ENCODE measurements at places on chromosomes 3 and 15.

DNA sequence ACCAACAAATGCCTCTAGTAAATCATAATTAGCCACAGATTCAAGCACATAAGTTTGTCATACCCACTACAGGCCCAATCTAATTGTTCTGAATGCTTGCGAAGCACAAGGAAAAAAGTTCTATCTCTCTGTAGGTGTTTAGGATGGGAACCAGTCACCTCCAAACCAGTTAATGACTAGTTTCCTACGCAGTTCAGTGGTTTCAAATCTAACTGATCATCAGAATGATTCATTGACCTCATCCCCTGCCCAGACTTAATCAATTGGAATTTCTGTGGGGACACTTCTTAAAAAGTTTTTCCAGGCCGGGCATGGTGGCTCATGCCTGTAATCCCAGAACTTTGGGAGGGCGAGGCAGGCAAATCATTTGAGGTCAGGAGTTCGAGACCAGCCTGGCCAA lies 24.3 kb upstream of the MASP1 start:
- no peak for DNase-seq

DNA sequence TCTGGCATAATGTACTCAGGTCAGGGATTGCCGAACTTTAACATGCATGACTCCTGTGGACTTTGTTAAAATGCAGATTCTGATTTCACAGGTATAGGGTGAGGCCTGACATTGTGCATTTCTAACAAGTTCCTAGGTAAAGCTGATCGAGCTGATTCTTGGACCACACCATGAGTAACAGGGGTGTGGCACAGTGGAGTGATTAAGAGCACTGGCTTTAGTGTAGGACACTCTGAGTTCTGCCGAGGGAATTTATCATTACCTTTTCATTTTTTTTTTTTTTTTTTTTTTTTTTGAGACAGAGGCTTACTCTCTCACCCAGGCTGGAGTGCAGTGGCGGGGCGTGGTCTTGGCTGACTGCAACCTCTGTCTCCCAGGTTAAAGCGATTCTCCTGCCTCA lies 169.3 kb downstream of the ADAMTS9 start:
- no peak for DNase-seq

GRCh38 chr15:47717036-47717612 lies at the start of gene SEMA6D:
Gene SEMA6D, plus strand, starts transcription at chr15:47717505. Its CDS starts 42,294 bp downstream, at chr15:47759799.
- DNase-seq: no peak

- no peak for DNase-seq
Measured at GRCh38 chr3:192901435-192901834, 16.2 kb downstream of the MB21D2 start.

DNA sequence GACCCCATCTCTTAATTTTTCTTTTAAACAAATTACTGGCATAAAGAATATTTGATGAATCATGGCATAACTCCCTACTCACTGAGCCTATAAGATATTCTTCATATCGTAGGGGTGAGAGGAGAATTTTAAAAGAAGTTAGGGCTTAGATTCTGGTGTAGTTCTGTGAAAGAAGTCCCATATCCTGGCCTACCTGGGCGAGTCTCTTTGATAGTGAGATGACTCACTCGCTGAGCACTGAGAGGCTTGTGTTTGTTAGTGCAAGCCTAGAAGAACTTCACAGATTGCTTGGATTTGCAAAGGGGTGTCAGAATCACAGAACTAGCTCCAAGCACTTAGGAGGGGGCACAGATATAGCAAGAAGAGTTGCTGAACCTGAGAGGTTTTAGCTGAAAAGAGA lies 133.8 kb upstream of the TMC3 start:
- no peak for DNase-seq

GRCh38 chr3:106827515-106828213 lies 549.6 kb upstream of the CCDC54 start:
- DNase-seq: no peak

GRCh38 chr3:133937756-133938601 lies 42.3 kb upstream of the RAB6B start:
- DNase-seq: no peak

GRCh38 chr15:53160092-53160704 lies 370.1 kb upstream of the ONECUT1 start:
- DNase-seq: no peak

DNA sequence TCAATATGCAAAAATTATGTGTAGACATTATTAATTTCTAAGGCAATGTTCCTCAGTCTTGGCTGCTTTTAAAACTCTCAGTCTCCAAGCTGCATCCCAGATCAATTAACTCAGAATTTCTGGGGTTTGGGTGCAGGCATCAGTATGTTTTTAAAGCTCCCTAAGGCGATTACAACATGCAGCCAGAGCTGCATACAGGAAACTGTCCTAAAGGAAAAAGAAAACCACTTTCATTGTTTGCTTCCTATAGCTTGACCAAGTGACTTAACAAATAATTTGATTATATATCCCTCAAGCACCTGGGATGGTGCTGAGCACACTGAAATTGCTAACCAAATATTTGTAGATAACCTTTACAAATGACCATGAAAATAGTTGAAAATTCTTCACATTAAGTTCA lies 194.7 kb downstream of the DTWD1 start:
- no peak for DNase-seq

GRCh38 chr3:146382386-146382785 lies 87.0 kb downstream of the PLSCR2 start:
- no peak for DNase-seq

- no peak for DNase-seq
Measured at GRCh38 chr3:36774052-36774451, 9.7 kb upstream of the DCLK3 start.

- no peak for DNase-seq
Measured at GRCh38 chr3:171339598-171339997, 120.6 kb downstream of the TNIK start.

DNA sequence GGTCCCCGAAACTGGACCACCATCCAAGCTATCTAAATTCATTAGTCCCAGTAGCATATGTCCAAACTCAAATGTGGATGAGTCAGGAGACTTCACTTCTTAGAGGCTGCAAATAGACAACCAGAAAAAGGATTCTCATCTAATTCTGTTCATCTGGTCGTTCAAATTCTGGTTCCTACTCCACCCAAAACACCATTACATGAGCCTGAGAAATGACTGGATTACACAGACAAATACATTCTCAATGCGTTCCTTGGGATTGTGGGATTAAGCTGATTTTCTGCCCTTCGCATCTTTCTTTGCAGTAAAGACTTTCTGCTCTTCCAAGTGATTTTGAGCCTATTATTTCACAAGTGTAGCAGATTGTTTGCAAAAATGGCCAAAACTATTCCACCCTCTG lies 472.3 kb upstream of the PROK2 start:
- DNase-seq: no peak

DNA sequence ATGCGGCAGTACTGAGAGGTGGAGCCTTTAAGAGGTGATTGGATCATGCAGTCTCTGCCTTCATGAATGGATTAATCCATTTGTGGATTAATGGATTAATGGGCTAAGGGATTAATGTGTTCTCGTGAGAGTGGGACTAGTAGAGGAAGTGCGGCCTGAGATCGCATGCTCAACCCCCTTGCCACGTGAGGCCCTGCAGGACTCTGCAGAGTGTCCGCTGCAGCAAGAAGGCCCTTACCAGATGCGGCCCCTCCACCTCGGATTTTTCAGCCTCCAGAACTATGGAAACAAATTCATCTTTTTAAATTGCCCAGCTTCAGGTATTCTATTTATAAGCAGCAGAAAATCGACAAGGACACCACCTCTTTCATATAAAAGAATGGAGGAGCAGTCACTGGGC lies 148.8 kb downstream of the TPRA1 start:
- no peak for DNase-seq

GRCh38 chr3:57029924-57030323 lies 30.5 kb upstream of the SPATA12 start:
- DNase-seq: no peak

DNA sequence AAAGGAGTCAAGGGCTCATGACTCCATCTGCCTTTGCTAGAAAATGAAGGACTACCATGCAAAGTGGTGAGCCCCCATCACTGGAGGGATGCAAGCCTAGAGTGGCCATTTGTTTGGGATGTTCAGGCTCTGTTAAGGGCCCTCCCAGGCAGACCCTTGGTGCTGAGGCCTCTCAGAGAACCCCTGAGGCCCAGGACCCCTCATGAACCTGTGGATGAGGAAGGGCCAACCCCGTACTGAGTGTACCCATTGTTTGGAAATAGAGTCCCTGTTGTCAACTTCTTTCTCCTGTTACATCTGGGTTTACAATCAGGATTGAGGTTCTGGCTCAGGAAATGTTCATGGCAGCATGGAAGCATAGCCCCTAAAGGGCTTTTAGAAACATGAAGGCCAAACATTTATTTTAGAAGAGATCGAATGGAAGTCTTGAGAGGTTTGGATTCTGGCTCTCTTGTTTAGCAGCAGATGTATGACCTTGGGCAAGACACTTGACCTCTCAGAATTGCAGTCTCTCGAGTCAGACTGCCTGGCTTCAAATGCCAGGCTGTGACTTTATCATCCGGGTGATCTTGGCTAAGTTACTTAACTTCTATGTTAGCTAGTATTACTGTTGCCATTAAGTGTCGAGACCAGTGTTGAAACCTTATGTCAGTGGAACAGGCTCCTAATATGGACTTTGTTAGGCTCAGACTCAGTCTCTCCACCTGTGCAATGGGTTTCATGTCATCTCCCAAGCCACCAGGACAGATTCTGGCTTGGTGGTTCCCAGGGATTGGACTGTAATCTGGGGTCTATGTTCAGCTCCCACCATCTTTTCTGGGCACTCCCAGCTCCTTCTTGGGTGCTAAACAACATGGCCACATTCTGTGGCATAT lies 12.4 kb downstream of the ITGA11 start:
- no peak for DNase-seq

DNA sequence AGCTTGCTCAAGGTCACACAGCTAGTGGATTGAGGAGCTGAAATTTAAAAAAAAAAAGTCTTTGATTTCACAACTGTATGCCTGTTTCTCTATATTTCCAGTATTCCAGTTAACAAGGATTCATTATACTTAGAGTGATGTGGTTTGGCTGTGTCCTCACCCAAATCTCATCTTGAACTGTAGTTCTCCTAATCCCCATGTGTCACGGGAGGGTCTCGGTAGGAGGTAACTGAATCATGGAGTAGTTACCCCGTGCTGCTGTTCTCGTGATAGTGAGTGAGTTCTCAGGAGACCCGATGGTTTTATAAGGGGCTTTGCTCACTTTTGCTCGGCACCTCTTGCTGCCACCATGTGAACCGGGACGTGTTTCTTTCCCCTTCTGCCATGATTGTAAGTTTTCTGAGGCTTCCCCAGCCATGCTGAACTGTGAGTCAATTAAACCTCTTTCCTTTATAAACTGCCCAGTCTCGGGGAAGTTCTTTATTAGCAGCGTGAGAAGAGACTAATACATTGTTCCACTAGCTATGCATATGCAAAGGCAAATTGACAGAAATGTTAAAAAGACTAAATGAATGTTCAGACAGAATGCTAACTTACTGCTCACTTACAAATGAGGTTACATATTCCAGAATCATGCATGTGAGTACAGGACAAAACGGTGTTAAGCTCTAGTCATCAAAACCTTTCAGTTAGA lies 1101.9 kb downstream of the ROBO1 start:
- DNase-seq: no peak

DNA sequence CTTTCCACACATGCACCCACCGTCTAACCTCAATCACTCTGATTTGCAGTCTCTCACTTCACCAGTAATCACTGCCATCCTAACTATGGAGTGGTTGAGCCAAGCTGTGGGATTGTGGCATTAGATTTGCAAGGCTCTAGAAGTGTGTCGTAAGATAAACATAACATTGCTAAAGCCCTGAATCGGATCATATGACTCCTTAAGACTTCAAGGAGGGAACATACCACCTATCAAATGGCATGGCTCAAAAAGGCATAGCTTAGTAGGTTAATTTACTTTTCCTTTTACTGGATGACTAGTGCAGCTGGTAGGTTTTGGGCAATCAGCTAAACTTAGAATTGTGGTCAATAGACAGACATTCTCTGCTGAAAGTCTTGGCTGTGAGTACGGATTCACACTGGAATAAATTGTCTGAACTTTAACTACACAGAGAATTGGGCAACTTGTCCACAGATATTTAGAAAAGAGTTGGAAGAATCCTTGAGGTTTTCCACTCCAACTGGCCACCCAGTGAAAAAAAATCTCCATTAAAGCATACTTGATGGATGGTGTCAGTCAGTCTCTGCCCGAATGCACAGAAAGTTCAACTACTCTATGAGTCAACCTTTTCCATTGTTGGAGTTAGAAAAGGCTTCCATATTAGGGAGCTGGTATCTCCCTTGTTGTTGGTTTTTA lies 476.7 kb upstream of the CBLB start:
- DNase-seq: no peak

DNA sequence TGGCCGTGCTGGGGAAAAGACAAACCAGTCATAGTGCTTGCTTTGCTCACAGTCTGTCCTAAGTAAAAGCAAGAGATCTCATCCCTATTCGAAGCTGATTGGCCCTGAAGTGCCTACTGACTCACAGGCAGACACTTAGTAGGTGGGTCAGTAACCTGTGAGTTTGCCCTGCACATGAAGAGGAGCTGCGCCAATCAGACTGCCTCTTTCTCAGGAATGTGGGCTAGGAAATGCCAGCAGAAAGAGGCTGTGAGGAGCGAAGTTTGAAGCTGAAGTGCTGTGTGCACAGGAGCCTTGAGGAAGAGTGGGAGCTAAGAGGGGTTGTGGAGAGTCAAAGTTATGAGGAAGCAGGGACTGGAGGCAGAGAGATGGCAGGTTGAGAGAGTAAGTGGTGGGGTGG lies 126.8 kb downstream of the IL20RB start:
- no peak for DNase-seq

DNA sequence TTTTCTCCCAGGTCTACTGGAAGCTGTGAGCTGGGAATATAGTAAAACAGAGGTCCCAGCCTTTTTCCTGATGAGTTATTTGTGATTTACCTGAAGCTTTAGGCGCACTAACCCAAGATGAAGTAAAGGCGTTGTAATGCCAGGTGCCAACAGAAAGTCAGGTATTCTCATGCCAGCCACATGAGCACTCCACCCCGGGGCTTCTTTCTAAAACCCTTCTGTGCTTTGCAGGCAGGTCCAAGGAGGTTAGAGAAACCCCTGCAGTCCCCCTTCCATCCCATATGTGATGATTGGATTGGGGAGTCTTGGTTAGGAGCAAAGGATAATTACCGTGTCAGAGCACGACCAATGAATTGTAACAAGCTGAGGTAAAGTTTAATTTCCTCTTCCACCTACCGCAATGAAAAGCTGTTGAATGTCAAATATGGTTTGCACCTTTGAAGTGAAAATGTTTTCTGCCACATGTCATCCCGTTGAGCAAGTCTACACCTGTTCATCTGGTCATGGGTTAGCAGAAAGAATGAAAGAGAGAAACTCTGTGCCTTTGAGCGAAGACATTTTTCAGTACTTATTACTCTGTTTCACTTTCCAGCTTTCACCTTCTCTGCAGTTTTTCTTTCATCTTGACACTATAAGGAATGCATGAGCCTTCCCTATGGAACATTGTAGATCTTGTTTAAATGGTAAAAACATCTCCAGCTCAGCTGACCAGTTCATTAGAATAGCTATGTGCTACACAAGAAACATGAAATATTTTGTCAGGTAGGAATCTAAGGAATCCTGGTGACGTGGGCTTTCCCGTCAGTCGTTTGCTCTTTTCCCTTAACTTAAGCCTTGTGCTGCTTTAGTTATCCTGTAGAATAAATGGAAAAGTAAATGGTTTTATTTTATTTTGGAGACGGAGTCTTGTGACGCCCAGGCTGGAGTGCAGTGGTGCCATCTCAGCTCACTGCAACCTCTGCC lies 204.6 kb upstream of the IL12A start:
- DNase-seq: no peak

GRCh38 chr15:65869954-65870871 lies 922 bp downstream of the RAB11A start:
- no peak for DNase-seq

Data from stimulated activated CD8-positive, alpha-beta memory T cell treated with anti-CD3 and anti-CD28 coated beads, Interleukin-4, amount 100 ng/mL, for 1 hour (primary cell).